ENCODE measurements at places on chromosomes 12 and 14.
A peak's percentile ranks its signal among the peaks of the same experiment; 100 is the strongest.

DNA sequence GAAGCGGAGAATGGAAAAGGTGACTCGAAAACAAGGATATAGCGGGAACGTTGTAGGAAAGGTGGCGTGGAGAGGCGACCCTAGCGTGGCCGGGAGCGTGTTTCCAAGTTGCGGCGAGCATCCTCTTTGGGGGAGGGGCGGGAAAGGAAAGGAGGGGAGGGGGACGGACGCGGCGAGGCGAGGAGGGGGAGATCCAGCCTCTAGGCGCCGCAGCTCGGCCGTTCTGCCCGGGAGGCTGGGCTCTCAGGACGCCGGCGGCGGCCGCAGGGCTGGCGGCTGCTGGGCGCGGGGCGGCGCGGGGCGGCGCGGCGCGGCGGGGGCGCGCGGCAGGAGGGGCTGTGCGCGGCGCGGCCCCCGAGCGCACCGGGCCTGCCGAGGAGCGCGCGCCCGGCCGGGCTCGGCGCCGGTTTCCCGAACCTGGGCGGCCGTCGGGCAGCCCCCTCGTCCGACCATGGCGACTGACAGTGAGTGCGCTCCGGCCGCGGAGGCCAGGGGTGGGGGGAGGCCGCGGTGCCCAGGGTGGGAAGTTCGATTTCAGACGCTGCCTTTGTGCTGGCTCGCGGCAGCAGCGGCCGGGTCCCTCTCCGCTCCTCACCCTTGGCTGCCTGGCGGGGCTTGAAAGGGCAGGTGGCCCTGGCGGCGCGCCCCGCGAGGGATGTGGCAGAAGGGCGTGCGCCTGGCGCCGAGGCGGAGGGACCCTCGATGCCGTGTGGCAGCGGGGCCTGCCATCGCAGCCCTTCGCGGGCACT is 50.3 kb downstream of the SNAPC1 start:
- DNase-seq, result peak; percentile 23

DNA sequence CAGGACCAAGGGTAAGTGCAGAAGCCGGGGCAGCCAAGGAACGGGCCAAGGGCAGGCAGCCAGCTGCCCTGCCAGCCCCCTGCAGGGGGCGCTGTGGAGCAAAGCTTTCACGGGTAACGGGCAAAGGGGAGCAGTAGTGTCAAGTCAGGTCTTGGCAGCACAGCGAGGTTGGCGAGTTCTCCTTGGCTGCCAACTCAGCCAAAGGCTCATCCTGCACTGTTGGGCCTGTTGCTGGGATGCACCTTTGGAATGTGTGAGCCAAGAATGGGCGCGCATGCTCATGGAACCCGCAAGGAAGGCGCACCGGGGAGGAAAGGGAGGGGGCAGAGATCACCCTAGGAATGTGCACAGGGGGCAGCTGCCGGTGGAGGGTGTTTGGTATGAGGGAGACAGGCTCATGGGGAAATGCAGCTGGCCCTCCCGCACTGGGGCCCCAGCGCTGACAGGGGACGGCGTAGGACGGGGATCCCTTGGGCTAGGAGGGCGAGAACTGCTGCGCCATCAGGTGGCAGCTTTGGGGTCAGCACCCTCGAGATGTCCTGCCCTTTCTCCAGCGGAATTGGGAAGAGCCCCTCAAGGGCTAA is 138.0 kb downstream of the ASCL4 start:
- DNase-seq, result peak; percentile 58

DNA sequence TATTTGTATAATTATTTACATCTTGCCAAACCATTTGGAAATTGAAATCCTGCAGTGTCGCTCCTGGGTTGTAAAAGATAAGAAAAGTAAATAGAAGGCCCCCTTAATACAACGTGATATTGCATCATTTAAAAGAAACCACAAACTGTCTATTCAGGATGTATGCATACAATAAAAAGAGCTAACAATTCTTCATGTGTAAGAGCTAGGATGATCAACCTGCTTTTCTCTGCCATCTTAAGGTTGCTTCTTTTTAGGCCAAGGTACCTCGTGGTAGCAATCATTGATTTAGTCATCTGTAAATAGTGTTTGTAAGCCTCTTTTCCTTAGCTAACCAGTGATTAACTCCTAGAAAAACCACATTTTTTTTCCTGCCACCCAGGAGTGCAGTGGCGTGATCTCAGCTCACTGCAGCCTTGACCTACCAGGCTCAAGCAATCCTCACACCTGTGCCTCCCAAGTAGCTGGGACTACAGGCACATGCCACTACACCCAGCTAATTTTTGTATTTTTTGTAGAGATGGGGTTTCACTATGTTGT is 3.3 kb upstream of the USP44 start:
- no peak for DNase-seq

- DNase-seq, result no peak
Observed at GRCh38 chr14:99883866-99884650, 90.8 kb downstream of the EML1 start.

GRCh38 chr12:58725400-58726105 is 194.8 kb downstream of the LRIG3 start:
- no peak for DNase-seq

DNA sequence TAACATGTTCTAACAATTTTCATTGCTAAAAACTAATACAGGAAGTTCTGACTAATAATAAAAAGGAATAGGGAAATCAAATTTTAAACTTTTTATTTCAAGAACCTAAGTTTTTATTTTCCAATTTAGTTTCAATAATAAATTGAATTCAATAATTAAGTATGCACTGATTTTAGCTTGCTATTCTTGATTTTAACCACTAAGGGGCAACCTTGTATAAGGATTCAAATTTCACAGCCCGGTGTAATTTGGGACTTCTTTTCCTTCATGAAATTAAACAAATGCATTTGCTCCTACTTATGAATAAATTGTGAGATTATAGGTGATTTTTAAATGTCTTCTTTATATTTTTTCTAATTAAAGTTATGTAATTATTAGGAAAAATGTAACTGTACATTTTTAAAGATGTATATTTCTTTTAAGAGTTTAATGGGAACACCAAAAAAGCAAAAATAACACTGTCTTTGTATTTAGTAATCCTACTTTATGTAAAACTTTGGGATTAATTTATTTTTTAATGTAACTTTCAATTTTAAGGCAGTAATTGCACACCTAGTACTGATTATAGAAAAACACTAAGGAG is 241.4 kb upstream of the PDZRN4 start:
- DNase-seq, result no peak

DNA sequence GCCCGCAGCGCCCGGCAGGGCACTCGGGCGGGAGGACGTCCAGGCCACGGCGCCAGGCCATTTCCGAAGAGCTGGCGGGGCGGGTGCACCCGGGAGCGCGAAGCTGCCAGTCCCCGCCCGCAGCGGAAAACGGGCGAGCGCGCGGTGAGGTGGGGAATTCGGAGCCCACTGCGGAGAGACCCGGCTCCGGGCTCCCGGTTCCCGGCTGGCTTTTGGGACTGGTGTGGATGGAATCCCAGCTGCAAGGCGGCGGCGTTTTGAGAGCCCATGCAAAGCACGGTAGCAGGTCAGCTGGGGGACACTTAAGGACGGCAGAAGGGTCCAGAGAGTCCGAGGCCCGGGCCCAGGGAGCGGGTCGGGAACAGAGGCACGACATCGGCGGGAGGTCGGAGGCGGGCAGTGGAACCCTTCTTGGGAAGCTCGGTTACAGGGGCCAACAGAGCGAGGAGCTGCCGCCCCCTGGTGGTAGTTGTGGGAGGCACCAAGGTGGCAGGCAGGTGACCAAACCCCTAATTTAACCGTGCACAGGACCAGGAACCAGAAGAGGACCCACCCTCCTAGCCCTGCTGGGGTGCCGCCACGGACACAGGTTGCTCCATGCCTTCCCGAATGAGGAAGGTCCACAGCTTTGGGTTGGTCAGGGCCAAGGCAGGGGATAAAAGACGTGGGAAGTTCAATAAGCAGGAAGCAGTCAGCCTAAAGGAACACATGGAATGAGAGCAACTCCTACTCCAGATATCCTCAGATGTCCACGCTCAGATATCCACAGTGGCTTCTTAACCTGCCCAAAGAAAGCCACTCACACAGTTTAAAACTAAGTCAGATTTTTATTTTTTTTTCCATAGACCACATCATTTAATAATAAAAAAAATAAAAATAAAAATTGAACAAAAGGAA is 685 bp upstream of the CDH24 start:
- peak; percentile 86 for DNase-seq

Measured in activated naive CD4-positive, alpha-beta T cell treated with anti-CD3 and anti-CD28 coated beads, Interleukin-2, amount 50 U/mL, for 16 hours (primary cell).